ENCODE measurements at places on chromosomes 16 and 17.

- DNase-seq = no peak
These were observed 35.1 kb downstream of the MFSD11 start for GRCh38 chr17:76772842-76773525.

DNA sequence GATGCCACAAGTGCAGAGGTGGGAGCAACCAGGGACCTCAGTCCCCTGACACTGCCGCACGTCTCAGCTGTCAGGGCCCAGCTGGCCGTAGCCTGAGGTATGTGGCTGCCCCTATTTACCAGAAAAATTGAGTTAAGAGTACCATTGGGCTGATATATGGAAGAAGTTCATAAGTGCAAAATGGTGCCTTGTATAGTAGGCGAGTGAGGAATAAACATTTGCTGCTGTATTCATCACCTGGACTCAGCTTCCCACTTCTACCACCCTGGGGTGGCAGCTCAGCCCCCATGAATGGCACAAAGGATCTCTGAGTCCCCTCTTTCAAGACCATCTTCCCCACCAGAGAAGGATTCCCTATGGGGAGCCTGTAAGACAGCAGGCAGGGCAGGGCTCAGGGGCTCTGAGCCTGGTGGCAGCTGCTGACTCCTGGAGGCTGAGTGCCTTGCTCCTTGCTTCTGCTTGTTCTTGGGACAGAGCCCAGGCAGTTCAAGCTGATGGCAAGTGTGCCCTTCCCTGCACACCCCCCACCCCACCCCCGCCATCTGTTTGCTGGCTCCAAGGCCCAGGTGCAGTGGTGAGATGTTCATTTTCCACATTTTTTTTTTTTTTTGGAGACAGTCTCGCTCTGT is 29.0 kb downstream of the TRPV2 start:
- DNase-seq = no peak

DNA sequence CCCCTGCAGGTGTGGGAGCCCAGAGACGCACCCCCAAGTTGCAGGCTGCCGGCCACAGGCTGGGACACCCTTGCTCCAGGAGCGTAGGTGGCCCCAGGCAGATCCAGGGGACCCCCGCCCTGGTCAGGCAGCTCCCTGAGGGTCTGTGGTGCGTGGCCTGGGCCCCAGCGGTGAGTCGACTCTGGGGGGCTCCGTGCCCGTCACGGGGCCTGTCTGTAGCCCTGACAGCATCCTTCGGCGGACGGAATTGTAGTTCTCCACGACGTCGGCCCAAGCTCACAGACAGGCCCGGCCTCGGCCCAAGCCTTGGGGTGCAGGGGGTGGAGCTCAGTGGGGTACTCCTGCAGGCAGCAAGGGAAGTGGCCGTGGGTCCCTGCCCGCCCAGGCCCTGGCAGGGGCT is 82.9 kb downstream of the LMF1 start:
- DNase-seq = no peak

DNA sequence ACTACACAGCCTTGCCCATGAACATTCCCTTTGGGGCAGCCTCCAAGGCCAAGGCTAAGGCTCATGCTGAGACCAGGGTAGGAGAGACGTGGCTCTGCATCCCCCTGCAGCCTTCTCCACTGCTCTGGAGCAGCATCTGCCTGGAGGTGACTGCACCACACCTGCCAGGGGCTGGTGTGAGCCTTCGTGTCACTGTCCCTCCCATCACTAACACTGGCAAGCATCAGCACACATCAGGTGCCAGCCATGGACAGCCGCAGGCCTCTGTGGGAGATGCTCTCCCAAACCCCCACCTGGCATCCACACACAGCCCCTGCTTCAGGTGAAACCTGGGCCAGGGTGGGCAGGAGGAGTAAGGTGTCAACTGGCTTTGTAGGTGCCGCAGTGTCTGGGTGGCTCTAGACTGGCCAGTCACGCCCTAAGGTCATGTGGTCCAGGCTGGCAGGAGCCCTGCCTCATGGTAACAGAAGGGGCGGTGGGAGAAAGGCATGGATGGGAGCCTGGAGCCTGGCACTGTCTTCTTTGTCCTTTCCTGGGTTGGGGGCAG is 18.1 kb upstream of the MTSS2 start:
- DNase-seq = no peak

- DNase-seq = no peak
These were observed 346.6 kb downstream of the PMP22 start for GRCh38 chr17:14918540-14918939.

DNA sequence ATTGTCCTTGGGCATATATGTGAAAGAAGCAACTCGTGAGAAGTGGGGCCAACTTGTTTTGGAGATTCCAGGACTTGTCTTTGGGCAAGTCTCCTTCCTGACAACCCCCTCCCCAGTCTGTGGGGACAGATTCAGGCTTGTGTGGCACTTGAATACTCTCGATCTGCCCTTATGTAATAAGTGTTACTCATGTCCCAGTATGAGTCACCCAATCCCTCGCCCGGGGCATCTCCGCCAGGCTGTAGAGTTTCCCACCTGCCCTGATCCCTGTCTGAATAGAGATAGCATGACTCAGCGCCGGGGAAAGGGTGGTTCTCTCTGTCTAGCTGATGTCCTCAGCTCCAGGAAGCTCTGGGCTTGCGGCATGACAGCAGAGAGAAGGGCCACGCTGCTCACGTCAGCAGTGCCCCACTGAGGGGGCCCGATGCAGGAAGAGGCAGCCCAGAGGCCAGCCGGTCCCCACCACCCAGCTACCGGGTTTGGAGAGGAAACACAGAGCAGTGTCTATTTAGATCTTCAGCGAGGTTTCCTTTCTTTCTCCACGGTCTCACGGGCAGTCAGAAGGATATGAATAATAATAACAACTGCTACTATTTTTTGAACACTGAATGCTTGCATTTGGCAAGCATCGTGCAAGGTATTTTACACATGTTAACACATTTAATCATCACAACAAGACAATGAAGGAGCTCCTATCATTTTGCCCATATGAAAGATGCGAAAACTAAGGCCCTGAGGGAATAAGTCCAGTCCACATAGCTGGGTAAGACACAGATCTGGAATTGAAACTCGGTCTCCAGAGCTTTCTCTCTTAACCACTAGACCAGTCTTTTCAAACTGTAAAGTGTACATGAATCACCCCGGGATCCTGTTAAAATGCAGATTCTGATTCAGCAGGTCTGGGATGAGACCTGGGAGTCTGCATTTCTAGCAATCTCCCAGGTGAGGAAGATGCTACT is 426.7 kb upstream of the MAF start:
- peak; percentile 68 for DNase-seq

DNA sequence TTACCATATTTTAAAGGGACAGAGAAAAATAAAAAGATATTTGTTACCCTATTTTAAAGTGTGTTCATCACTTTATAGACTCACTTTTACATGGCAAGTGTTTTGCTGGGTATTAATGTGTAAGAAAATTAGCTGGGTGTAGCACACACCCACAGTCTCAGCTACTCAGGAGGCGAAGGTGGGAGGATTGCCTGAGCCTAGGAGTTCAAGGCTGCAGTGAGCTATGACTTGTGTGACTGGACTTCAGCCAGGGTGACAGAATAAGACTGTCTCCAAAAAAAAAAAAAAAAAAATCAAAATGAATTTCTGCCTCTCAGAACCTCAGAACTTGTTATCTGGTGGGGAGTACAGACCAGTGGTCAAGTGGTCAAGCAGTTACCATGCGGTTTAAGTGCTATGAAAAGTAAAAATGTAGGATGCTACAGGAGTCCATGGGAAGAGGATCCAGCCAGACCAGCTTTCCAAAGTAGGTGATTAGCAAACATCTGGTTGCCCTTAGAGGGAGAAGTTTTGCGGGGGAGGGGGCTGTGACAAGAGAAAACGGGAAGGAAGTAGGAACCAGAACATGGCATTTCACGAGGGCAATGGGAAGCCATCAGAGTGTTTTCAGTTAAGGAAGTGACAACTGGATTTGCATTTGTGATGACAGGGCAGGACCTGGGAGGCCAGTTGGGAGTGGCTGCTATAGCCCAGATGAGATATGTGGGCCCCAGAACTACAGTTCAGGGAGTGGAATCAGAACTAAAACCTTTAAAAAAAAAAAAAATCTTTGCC is 13.9 kb downstream of the CNEP1R1 start:
- no peak for DNase-seq

DNA sequence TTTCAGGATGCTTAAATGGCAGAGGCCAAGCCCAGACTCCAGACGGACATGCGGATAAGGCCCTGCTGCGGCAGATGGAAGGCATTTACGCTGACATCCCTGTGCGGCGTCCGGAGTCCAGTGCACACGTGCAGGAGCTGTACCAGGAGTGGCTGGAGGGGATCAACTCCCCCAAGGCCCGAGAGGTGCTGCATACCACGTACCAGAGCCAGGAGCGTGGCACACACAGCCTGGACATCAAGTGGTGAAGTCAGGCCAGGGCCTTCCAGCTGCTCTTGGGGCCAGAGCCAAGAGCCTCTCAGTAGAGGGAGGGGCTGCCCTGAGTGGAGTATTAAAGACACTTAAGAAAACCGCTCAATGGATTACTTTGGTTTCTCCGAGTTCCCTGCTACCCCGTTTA is 29.4 kb downstream of the NARF start:
- DNase-seq = no peak

DNA sequence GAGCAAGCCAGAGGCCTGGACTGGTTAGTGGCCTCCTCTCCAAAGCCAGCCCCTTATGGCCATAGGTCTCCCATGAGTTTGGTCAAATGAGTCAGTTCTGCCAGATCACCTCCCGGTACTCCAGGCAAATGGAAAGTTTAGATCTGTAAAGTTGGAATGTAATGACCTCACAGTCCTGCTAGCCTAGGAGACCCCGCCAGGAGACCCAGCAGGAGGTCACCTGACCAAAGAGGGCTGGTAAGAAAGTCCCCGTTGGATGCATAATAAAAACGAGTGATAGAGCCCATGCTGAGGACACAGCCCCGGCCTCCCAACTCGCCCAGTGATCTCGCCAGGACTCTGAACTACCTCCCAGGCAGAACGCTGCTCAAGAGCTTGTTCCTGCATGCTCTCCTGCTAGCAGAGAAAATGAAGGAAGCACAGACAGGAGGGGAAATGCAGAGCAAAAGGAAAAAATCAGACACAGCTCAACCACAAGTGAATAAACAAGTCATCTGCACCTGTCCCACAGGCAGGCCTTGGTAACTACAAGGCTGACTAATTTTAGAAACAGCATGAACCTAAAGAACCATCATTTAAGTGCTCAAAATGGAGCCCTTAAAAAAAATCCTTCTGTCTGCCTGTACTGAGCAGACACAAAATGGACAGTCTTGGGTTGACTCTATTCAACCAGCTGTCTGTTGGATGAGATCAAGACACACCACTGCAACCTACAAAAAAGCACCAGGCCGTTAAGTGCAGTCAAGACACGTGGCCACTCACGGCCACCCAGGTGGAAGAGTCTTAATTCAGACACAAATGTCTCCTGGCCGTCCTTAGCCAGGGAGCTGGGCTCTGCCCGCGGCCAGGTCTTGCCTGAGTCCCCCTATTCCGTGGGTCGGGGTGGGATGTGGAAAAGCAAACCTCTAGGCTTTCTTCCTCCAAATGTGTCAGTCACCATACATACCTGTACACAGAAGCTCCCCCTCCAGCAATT is 9.2 kb downstream of the CDIP1 start:
- DNase-seq = no peak

- DNase-seq = no peak
These were observed 441.0 kb upstream of the SALL1 start for GRCh38 chr16:51592001-51592501.

- no peak for DNase-seq
These were observed 25.8 kb downstream of the SMPD3 start for GRCh38 chr16:68422396-68422960.

- DNase-seq = no peak
These were observed 262.7 kb upstream of the KCNJ16 start for GRCh38 chr17:69812240-69812837.

Measured in breast epithelium (tissue), 4 donors.